Uterine smooth muscle cell (primary cell): ENCODE measurements at places on chromosomes 7 and 10. TPM values are rescaled to one million over a fixed set of nuclear protein-coding genes. Genes with fewer than 3 reads are reported as not detected.

The CLDN12 gene
- total RNA-seq, result 51.5 and 66.2 TPM in 2 replicates

The ARHGEF35 gene
- 1.5 and 2.1 TPM in 2 replicates for total RNA-seq

The FZD8 gene
- 20.2 and 39.5 TPM in 2 replicates for total RNA-seq

The CPA1 gene
- not detected in 2 replicates for total RNA-seq

The TMEM225B gene
- total RNA-seq, result 0.55 and 1.2 TPM in 2 replicates

The MKI67 gene
- total RNA-seq, result 10.1 and 48.0 TPM in 2 replicates

The CHST3 gene
- total RNA-seq, result 22.8 and 27.9 TPM in 2 replicates

The ZFYVE27 gene
- total RNA-seq, result 24.3 and 28.9 TPM in 2 replicates
